ENCODE measurements at places on chromosomes 1 and 21.

DNA sequence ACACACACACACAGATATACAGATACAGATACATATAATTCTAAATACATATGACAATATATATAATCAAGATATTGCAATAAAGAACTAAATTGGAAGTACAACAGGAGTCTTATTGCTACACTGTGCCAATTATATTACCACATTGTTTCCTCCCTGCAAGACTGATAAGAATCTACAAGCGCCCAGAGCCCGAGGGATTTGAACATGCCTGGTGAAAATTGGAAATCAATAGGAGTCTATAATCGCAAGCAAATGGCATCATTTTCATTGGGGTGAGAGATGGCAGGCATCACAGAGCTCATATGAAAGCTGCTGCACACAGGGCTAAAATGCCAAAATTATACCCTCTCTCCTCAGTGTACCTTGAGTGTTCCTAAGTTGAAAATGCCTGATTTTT is 152.9 kb upstream of the PTBP2 start:
- DNase-seq: no peak

- no peak for DNase-seq
Measured at GRCh38 chr1:65681096-65681495, 111.6 kb upstream of the PDE4B start.

- no peak for DNase-seq
Measured at GRCh38 chr1:106232128-106232527, 824.3 kb upstream of the PRMT6 start.

DNA sequence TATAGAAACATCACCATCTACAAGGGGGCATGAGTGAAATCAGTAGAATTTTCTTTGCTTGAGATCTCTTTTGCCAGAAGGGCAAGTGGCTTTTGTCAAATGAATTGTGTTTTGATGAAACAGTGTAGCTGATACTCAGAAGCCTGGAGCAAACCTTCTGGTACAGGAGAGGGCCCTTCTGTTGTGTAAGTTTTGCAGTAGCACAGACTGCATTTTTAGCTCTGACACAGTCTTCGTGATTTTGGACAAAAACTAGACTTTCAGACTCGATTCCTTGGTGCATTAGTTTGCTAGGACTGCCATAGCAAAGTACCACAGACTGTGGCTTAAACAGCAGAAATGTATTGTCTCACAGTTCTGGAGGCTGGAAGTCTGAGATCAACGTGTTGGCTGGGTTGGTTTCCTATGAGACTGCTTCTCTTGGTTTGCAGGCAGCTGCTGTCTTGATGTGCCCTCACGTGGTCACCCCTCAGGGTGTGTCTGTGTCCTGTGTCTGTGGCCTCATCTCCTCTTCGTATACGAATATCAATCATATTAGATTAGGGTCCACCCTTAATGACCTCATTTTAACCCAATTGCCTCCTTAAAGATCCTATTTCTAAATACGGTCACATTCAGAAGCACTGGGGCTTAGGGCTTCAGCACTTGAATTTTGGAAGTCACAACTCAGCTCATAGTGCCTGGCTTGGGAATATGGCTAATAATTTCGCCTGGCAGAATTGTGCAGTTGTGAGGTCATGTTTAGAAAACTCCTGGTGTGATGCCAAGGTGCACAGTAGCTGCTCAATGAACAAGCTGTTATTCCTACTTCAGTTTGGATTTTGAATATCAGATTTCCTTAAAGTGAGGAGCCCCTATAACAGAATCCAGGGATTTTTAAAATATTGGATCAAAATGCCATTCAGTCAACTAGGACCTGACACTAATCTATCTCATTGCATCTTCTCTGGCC is 21.2 kb upstream of the DISC1 start:
- DNase-seq: no peak

DNA sequence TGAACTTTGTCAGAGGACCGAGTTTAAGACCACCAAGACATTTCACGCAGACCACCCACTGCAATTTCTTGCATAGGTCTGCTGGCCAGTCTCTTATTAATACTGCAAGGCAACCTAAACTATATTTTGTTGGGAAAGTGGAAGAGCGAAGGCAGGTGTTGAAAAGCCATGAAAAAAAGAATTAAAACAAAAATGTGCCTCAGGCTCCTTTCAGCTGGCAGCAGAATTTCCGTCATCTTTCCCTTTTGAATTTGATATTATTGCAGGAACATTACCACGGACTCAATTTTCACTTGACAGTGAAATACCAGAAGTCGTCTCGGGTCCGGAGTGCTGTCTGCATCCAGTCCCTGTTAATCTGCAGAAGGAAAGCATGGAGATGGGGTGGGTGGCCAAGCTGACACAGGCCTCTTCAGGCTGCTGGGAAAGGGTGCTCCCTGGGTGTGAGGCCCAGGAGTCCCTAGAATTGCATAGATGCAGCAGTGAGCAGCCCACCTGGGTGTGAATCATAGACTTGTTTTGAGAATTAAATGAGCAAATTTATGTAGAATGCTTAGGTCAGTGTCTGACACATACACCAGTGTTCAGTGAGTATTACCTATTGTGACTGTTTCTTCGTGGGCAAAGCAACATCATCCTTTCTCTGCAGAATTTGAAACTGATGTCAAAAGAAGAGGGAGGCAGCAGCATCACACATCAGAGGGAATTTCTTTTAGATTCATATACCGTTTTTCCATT is 150.7 kb downstream of the PBX1 start:
- DNase-seq: no peak

DNA sequence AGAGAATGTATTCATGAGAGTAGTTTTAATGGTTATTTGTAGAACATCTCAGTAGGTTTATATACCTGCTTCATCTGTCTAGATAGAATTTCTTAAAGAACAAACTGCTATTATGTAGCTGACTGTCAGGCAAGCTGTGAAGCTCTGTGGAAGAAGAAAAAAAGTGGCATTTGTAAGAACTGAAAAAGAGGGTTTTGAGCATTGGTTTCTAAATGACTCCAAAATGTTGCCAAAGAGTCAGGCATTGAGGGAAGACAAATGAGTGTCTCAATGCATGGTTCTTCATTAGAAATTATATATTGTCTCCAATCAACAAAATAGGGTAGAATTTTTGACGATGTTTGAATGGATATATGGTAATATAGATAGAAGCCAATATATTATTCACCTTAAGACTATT is 1276.1 kb downstream of the KCNT2 start:
- DNase-seq: no peak

DNA sequence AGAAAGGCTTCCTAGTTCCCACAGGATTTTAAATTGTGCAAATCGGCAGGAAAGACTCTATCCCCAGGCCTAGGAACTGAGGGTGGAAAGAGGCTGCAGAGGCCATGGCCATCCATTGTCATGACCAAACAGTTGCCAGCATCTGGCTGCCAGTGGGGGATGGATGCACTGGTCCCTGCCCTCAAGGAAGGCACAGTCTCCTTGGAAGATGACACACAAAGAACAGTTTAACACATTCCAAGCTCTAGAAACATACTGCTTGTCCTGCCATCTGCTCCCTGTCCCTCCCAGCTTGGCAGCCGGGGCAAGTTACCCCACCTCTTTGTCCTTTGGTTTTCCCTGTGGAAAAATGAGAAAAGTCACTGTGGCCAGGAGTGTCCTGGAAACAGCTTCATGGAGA is 83.2 kb downstream of the BCAR3 start:
- no peak for DNase-seq

DNA sequence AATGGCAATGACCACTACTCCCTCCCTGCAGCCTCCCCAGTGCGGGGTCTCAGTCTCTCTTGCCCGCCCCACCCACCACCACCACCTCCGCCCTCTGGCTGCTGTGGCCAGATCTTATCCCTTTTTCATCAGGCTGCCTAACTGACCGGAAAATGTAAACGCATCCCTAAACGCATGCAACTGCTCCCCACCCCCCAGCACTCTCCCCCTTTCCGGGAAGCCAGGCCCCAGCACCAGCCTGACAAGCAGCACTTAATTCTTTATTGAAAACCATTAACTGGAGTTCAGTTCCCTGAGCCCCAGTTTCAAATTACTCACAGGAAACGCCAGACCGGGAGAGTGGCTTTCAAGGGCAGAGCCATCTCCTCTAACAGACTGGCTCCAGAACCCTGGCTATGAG is 147.7 kb downstream of the DMRTA2 start:
- DNase-seq: no peak

- no peak for DNase-seq
Measured at GRCh38 chr1:113534130-113534817, 144.0 kb downstream of the MAGI3 start.

- DNase-seq: no peak
Measured at GRCh38 chr1:104987210-104987609, 1237.5 kb downstream of the AMY1C start.

- DNase-seq: no peak
Measured at GRCh38 chr1:96075704-96076455, 645.7 kb upstream of the PTBP2 start.

DNA sequence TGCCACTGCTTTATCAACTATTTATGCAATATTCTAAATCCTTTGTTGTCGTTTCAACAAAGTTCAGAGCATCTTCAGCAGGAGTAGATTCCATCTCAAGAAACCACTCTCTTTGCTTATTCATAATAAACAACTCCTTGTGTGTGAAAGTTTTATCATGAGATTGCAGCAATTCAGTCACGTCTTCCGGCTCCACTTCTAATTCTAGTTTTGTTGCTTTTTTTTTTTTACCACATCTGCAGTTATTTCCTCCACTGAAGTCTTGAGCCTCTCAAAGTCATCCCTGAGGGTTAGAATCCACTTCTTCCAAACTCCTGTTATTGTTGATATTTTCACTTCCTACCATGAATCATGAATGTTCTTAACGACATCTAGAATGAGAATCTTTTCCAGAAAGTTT is 14.8 kb upstream of the ETS2 start:
- no peak for DNase-seq

All from stimulated activated CD4-positive, alpha-beta T cell treated with anti-CD3 and anti-CD28 coated beads, Interleukin-4, amount 100 ng/mL, for 24 hours (primary cell).